Aorta (tissue), 5 donors: ENCODE measurements at places on chromosomes 2 and 18. TPM values are rescaled to one million over a fixed set of nuclear protein-coding genes. Genes with fewer than 3 reads are reported as not detected.

The IL36RN gene
- not detected for total RNA-seq

The EVX2 gene
- total RNA-seq, result not detected

The RAB17 gene
- 3.7 TPM for total RNA-seq

The DTYMK gene
- 18.5 TPM for total RNA-seq

The GPR45 gene
- total RNA-seq, result not detected
